ENCODE measurements at places on chromosomes 16 and 17.

DNA sequence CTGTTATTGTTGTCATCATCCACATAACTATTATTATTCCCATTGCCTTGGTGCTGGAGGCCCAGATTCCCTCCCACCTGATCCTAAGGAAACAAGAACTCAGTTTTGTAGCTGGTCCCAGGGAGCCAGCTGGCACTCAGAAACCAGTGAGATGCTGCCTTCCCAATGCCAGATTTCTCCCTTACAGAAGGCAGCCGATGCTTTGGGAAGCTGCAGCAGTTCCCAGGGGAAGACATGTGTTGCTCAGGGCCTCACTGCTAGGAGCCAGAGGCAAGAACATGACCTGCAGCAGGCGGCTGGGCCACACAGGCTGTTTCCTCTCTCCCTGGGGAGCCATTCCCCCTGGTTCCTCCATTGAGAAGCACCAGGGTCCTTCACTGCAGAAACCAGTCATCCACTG is 59.9 kb upstream of the GRIN2A start:
- no peak for DNase-seq

DNA sequence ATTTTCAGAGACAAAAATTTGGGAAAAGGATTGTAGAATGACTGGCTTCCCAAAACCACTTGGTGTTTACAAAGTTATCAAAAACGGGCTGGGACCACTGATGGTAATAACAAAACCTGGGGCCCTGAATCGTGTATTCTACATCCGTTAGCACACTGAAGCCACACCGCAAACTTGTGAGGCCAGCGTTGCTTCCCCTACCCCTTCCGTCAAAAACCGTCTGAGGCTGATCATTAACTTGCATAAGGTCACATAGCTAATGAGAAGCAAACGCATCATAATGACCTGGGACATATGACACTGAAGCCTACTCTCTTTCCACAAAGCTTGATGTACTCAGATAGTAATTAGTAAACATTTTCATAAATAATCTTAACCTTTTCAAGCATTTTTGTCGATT is 704.3 kb downstream of the MAF start:
- no peak for DNase-seq

- DNase-seq = no peak
Measured at GRCh38 chr17:31371511-31372097, 19.9 kb upstream of the RAB11FIP4 start.

GRCh38 chr16:67482233-67482924 is 968 bp downstream of the AGRP start:
- no peak for DNase-seq

DNA sequence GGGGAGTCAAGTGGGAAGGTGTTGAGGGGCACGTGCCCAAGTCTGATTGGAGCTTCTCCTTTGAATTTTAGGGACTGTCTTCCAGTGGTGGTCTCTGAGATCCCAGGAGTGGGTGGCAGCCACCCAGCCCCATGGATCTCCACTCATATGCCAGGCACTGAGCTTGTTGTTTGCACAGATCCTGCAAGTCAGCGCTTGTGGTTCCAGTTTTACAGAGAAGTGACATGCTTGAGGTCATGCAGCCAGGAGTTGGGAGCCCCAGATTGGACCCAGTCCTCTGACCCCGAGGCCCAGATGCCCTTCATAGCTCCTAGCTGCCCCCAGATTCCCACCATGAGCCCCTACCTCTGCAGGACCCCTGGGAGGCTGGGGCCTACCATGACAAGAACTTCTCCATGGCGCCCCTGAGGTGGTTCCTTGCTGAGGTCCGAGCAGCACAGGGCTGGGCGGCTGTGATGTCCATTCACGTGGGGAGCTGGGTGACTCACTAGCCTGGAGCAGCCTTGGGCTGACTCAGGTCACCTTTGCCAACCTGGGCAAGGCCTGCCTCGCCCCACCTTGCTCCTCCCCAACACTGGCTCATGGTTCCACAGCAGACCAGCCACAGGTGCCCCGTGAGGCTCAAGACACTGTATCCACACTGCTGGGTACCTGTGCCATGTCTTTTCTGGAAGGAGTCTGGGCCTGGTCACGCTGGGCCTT is 47.4 kb downstream of the RAI1 start:
- no peak for DNase-seq

DNA sequence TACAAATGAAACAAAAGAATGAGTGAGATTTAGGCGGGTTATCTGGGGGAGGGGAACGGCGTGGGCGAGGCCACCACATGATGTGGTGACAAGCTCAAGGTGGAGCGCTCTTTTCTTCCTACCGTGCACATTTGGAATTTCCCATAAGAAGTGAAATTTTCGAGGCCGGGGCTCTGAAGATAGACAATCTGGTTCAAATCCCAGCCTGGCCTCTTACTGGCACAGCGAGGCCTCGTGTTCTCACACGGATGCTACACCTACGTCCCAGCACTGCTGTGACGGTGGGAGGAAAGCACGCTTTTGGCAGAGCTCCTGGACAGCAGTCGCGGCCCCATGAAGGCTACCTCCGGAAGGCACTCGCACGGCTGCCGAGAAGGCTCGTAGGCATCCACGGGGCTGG is 25.2 kb downstream of the ZDHHC7 start:
- no peak for DNase-seq

DNA sequence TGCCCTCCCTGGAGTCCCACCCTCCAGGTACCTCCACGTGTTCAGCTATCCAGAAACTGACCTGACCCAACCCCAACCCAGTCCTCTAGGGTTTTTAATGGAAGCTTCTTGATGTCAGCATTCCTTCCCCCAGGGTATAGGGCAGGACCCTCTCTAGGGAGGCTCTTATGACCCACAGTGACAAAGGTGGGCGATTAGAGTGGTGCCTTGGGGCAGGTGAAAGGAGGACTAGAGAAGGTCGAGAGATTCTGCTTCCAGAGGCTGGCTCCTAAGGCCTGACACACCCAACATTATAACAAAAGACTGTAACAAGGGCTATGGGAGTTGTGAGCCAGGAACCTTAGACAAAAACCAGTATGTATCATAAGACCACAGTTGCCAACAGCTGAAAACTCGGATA is 17.2 kb downstream of the COX11 start:
- no peak for DNase-seq

- DNase-seq = no peak
Measured at GRCh38 chr16:73056448-73056847, 8.5 kb upstream of the ZFHX3 start.

- no peak for DNase-seq
Measured at GRCh38 chr17:44223541-44224071, 4.1 kb upstream of the UBTF start.

GRCh38 chr16:64417711-64418227 is 704.1 kb downstream of the CDH11 start:
- DNase-seq = no peak

DNA sequence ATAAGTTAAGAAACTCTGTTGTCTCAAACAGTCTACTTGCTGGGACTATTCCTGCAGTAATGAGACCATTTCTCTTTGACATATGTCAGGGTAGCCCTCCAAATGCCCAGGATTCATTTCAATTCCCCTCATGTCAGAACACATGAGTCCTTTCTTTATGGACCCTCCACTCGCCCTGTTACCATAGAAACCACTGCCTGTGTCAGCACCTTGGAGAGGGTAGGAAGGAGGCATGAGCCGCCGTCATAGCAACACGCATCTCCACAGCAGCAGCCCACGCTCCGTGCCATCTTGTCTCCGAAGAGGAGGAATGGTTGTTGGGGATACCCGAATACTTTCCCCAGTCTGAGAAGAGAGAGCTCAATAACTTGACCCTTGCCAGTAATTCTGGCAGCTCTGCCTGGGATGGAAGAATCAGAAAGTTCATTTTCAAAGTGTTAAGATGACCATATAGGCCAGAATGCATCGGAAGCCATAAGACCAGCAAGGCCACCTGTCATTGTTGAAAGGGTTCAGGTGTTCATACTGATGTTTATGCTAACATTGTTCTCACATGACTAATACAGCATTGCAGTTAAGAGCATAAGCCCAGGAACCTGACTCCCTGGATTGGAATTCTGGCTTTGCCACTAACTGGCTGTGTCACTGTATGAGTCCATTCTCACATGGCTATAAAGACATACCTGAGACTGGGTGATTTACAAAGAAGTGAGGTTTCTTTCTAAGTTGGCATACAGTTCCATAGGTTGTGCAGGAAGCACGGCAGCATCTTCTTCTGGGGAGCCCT is 141.3 kb downstream of the ABCC12 start:
- no peak for DNase-seq

GRCh38 chr16:56336711-56337110 is 88.6 kb downstream of the AMFR start:
- DNase-seq = no peak

- no peak for DNase-seq
Measured at GRCh38 chr16:82695806-82696205, 69.0 kb downstream of the CDH13 start.

- DNase-seq = peak; percentile 92
Measured at GRCh38 chr16:14562691-14563491, 67.2 kb downstream of the PARN start.

GRCh38 chr17:16197276-16197675 is 18.1 kb downstream of the NCOR1 start:
- no peak for DNase-seq

- peak; percentile 83 for DNase-seq
Measured at GRCh38 chr17:4584101-4584916, at the start of gene SMTNL2. SMTNL2 (plus strand) TSS chr17:4584529; CDS start chr17:4584606, 77 bp downstream.

DNA sequence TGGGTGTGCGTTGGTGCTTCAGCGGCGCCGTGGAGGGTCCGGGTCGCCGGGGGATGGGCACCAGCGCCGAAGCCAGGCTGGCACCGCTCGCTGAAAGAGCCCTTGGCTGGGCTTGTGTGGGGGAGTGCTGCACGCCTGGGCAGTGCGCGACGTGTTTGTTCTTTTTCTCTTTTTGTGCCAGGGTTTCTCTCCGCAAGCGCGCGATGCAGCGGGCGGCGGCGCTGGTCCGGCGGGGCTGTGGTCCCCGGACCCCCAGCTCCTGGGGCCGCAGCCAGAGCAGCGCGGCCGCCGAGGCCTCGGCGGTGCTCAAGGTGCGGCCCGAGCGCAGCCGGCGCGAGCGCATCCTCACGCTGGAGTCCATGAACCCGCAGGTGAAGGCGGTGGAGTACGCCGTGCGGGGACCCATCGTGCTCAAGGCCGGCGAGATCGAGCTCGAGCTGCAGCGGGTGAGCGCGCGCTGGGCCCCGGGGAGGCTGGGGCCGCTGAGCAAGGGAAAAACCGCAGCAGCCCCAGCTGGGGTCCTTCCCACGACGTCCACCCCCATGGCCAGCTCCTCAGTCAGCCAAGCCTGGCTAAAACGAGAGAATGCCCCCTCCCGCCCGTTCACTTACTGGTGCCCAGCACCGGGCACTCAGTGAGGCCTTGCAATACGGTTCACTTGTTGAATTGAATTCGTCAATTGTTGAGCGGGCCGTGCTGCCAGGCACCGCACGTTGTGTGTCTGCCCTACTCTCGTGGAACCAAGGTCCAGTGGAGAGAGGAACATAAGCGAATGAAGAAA is 541 bp downstream of the GPT2 start:
- no peak for DNase-seq
